NCI-H1694 treated with DMSO at 0.1 percent for 48 hours (cell line): ENCODE measurements at places on chromosomes 3 and 15.
A peak's percentile ranks its signal among the peaks of the same experiment; 100 is the strongest.

DNA sequence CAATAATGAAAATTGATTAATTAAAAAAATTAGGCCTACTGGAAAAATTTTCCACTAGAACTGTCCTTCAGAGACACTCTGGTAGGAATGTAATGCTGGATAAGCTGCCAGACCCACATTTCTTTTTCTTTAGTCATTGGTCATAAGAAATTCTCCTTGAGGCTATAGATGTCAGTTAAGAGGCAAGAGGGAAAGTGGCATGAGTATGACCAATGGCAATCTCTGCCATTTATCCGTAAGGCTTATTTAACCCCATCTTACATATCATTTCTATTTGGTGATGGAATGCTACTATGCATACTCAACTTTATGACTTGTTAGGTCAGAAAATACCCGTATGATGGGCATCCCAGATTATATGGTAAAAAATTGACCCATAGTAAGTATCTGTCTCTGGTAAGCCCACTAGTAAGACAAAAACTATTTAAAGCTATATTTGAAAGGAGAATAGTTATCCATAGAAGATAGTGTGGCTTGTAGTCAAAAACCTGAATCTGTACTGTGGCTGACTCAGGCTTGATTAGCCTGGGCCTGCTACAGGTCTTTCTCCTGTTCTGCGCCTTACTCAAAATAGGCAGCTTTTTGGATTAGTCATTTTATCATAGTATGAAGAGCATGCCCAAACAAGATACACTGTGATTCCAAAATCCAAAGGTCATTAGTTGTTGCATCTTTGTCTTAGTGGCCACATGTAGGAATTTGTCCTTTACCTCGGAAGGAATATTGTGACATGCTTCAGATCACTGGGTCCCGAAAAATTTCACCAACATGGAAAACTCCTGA lies 314.7 kb downstream of the PYDC2 start:
- DNase-seq: no peak

GRCh38 chr3:134086616-134087015 lies 56.9 kb upstream of the SLCO2A1 start:
- DNase-seq: no peak

DNA sequence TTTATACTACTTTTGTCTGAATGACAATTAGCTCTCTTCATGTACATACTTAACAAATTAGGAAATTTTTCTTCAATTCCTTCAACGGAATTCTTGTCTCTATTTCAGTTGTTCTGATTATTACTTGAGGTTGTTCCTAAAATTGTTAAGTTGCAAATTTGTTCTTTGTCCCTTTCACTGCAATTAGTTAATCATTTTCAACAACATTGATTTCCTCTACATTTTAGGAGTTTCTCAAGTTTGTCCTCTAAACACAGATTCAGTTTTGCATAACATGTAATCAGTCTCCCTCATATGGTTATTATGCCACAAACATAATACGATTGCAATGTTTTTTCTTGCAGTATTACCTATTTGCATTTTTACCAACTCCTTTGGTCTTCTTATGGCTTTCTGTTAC lies 283.5 kb downstream of the SV2B start:
- DNase-seq: no peak

DNA sequence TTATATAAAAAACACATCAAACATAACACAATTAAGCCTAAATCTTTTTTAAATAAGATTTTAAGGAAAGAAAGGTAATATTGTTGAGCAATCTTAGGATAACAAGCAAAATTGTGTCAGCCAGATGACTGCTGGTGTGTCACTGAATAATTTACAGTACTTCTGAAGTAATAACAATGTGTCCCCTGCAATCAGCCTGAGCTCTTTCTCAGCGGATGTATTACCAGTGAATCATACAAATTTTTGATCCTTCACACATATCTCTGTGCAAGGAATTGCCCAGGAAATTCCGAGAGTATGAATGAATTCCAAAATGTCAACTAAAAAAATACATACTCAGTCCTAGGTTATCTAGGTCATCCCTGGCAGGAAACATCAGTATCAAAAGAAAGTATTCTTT lies 76.6 kb upstream of the PTX3 start:
- no peak for DNase-seq

GRCh38 chr15:67240235-67241131 lies 14.0 kb downstream of the AAGAB start:
- DNase-seq: peak; percentile 35

DNA sequence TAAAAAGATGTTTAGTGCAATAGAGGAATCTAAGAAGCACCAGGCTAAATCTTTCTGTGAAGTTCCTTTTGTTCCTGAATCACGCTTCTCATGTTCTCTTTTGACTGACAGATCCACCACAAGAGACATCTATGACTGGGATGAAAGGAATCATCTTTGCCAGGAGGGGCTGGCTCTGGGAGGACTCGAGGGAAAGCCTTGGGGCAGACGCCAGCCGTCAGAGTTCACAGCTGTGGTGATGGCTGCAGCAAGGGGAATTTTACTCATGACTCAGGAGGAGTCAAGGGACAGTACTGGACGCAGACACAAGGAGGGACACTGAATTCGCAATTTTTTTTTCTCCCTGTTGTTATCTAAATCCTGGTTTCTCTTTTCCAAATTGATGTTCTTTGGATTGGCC lies 38.7 kb downstream of the C3orf38 start:
- DNase-seq: no peak

DNA sequence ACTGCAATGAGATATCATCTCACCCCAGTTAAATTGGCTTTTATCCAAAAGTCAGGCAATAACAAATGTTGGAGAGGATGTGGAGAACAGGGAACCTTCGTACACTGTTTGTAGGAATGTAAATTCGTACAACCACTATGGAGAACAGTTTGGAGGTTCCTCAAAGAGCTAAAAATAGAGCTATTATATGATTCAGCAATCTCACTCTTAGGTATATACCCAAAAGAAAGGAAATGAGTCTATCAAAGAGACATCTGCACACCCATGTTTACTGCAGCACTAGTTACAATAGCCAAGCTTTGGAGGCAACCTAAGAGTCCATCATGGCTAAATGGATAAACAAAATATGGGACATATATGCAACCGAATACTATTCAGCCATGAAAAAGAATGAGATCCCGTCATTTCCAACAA lies 68.0 kb upstream of the HES1 start:
- no peak for DNase-seq

GRCh38 chr15:93109336-93110102 lies 20.5 kb upstream of the RGMA start:
- DNase-seq: no peak

GRCh38 chr3:126539558-126540250 lies 15.7 kb downstream of the CHST13 start:
- no peak for DNase-seq

GRCh38 chr15:51030649-51031316 lies 63.9 kb downstream of the TNFAIP8L3 start:
- DNase-seq: no peak

GRCh38 chr3:169104972-169105371 lies 558.5 kb downstream of the MECOM start:
- DNase-seq: no peak

- no peak for DNase-seq
These were observed 39.6 kb upstream of the SECISBP2L start for GRCh38 chr15:49085696-49086459.

DNA sequence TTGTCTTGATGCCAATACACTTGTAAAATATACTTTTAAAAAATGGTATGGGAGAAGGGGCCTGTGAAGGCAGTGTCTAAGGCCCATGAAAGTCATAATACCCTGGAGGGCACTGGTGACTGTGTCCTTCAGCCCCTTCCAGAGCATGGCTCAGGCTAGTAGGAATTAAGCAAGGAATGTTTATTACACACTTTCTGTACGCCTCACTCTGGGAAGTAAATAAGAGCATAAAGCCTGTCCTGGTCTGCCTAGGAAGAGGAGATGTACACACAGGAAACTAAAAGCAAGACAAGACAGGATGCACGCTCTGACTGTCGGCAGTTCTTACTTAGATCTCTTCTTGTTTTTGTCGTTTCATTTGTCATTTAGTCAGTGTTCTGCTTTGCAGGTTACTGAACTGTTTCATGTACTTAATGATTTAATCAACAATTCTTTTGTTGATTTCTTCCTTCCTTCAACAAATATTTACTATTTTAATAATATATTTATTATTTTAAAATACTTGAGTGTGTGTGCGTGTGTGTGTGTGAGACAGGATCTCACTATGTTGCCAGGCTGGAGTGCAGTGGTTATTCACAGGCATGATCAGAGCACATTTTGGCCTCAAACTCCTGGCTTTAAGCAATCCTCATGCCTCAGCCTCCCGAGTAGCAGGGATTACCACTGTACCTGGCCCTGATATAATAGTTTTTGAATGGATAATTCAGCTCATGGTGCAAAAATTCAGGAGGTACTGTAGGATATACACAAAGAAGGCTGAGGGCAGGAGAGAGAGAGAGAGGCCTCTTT lies 9.0 kb upstream of the SMAD6 start:
- DNase-seq: no peak

DNA sequence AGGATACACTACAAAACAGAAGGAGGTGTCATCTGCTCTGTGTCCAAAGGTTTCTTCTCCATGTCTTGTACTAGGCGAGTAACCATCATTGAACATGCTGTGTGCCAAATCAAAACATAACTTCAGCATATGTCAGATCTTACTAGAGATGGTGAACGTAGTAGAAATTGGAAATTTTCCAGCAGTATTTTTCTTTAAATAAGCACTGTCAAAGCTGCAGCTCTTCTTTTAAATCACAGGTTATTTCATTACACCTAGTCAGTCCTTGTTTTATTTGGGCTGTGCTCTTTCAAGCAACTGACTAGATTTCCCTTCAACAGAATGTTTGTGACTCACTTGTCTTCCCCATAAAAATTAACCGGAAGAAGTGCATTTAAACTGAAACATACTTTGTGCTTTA lies 46.5 kb downstream of the MSL2 start:
- no peak for DNase-seq

GRCh38 chr3:153951276-153951675 lies 169.9 kb upstream of the ARHGEF26 start:
- DNase-seq: no peak

DNA sequence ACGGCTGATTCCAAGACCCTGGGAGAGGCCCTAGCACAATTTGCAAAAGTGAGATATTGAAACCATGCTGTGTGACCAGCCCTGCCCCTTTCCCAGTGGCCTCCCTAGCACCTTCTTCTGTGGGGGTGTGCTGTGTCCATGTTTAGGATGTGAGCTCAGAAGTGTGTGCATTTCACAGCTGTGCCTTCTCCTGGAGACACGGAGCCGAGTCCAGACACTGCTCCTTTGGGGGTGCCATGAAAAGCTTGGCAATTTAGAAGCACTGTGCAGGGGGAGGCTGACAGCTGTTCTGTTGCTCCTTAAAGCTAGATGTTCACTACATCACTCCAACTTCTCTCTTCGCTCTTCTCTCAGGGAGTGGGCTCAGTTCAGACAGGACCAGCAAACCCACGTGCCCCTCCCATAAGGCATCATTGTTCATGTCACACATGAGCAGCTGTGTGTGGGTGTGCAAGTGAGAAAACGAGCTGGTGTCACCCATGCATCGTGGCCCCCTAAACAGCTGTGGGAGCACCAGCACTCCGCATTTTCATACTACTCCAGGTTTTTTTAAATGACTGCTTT lies 492.6 kb downstream of the GABRG3 start:
- DNase-seq: no peak

GRCh38 chr15:92316586-92317295 lies 76.9 kb upstream of the ST8SIA2 start:
- DNase-seq: no peak

GRCh38 chr3:179297971-179298725 lies 24.7 kb upstream of the ZNF639 start:
- DNase-seq: no peak

- DNase-seq: no peak
These were observed 146.7 kb upstream of the TSC22D2 start for GRCh38 chr3:150261418-150261817.

DNA sequence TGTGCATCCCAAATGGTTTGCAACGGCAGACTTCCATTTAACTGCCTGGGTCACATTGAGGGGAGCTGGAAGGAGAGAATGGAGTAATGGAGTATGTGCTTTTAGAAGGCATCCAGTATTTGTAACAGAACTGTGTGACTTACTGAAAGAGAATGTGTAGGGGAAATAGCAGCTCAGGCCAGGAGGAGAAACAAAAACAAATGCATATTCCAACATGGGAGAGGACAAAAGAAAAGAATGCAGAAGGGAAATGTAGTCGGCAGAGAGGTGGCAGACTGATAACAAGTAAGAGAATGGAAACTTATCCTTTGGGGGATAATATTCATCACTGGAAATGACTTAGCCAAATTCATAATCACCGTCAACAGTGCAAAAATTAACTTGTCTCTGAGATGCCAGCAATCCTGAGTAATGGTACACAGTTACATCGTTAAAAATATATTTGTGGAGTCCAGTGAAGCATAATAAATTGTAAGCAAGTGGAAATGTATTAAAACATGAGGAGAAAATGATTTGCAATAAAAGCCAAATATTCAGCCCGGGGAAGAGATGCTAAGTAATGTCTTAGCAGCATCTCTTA lies 294.9 kb upstream of the SGO1 start:
- DNase-seq: no peak

DNA sequence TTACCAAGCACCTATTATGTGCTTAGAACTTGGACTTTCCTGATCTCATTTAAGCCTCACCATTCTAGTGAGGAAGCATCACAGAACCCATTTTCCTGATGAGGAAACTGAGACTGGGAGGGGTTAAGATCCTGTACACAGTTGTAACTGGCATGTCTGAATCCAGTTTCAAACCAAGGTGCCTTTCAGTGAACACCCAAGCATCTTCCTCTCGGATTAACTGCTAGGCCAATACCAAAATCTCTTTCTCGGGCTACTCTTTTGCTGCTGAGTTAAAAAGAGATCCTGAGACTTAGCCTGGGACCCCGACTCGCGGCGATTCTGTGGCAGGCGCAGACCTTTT lies 578 bp upstream of the CEMIP start:
- no peak for DNase-seq

DNA sequence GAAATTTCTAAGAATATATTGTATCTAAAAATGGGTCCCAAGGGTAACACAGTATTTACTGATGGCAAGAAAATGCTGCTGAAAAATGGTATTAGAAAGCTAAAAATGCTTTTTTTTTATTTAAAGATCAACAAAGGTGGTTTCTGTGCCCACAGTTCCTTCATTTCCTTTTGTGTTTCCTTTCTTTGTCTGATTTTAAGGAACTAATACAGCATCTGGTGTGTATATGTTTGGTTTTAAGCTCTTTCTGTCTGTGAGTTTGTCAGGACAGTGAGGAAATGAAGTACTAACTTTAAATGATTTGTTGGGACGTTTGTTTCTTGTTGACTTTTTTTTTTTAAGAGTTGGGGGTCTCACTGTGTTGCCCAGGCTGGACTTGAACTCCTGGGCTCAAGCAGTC lies 38.2 kb downstream of the RASA2 start:
- DNase-seq: no peak

DNA sequence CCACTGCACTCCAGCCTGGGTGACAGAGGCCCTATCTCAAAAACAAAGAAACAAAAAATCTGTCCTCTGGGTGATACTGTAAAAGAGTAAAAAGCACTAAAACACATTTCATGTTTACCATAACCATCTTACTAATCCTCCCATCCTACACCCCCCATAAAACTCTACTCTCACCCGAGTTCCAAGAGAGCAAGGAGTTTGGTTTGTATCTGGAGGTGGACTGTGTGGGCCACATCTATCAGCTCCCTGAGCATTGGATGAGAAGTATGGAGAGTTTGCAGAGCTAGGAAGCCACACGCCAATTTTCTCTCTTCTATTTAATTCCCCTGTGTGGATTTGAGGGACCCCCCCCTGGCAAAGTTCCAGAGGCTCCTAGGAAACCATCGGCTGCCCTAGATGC lies 80.0 kb downstream of the ATP10A start:
- DNase-seq: no peak
